ENCODE measurements at places on chromosomes 12 and 14. TPM values are rescaled to one million over a fixed set of nuclear protein-coding genes. Genes with fewer than 3 reads are reported as not detected.

ANKRD52 gene
- 22.9 TPM for total RNA-seq

LUM gene
- total RNA-seq: 0.27 TPM

ACOT4 gene
- total RNA-seq: 1.3 TPM

KRT81 gene
- 2.7 TPM for total RNA-seq

GRCh38 chr12:93173178-93173957 lies 204.4 kb upstream of the NUDT4 start:
- no peak for DNase-seq

DNA sequence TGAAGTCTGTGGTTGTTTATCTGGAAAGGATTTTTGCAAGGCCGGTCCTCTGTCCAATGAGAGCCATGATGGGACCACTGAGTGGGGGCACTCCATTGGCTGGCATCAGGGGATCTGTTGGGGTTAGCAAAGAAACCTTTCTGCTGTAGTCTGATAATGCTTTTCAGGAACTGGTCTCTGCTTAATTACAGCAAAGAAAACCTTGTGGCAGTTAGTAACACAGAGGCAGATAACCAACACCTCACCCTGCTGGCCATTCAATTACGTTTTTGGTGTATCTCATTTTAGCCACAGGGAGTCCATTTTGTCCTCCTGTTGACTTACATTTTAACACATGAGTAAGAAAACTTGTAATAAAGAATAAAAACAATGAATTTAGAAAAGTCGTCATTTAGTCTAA lies 629.3 kb upstream of the MDGA2 start:
- no peak for DNase-seq

- no peak for DNase-seq
Observed at GRCh38 chr12:76962099-76962498, 83.3 kb upstream of the CSRP2 start.

DNA sequence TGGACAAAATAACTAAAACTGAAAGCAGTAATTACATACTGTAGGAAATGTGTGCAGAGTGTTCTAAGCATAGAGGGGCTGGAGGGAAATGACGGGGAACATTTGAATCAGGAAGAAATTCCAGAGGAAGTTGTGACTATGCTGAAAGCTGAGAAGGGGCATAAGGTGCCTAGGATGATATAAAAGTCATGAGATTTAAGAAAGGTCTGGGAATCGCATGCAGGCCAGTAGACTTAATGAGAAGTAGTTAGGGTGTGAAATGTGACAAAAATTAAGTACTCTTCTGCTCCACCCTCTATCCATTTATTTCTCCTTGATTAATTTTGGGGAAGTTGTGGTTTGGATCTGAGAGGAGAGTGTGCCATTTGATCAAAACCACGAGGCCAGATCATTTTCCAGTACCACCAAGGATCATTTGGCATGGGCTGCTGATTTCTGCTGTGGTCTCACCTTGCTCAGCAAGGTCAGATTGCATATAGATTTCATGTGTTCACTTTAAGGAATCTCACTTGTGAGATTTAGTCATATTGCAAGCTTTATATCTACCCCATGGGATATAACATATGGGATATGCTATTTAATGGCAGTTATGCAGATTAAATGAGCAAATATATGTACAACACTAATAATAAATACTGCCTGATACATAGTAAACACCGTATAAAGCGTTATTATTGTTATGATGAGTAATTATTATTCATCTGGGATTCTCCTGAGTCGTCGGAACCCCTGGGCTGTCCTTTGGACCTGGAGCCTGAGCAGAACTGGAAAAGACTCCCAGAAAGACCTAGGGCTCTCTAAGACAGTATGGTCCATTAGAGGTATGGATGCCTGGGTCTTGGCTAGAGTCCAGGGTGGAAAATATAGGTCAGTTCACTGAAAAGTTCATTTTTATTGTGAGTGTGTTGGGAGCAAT lies 72.3 kb downstream of the SRGAP1 start:
- DNase-seq: no peak

DNA sequence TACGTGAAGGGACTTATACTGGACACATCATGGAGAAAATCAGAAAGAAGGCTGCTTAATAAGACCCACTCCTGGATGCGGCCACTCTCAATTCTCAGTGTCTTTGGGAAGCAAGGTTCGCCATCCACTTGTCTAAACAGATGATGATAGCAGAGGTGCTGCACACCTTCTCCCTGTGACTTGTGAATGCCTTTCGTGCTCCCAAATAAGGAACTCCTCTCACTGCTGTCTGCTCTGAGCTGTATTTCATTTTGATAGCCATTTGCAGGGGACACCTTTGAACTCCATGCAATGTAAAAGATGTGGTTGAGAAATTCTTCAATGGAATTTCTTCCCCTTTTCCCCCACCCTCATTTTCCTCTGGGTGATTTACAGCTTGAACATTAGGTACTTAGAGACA lies 11.6 kb downstream of the RMST start:
- DNase-seq: no peak

DNA sequence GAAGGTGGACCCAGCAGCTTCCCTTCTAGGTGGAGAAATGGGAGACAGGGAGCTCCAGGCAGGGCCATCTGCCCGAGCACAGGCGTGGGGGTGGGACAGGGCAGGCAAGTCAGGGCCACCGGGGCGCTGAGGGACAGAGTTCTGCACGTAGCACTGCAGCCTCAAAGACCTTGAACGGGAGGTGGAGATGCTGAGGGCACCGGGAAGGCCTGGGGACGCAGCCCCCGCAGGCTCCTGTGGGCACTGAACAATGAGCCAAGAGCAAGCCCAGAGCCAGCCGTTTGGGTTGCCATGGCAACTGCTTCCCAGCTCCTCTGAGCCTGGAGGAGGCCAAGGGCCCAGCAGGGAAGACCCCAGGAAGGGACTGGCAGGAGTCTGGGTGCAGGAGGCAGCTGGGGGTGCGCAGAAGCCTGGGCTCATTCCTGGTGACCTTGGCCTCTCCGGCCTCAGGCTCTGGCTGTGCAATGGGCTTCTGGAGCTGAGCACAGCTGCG lies 3.4 kb downstream of the LBHD2 start:
- DNase-seq: no peak

GRCh38 chr14:87955501-87955900 lies 37.5 kb downstream of the GALC start:
- no peak for DNase-seq

DNA sequence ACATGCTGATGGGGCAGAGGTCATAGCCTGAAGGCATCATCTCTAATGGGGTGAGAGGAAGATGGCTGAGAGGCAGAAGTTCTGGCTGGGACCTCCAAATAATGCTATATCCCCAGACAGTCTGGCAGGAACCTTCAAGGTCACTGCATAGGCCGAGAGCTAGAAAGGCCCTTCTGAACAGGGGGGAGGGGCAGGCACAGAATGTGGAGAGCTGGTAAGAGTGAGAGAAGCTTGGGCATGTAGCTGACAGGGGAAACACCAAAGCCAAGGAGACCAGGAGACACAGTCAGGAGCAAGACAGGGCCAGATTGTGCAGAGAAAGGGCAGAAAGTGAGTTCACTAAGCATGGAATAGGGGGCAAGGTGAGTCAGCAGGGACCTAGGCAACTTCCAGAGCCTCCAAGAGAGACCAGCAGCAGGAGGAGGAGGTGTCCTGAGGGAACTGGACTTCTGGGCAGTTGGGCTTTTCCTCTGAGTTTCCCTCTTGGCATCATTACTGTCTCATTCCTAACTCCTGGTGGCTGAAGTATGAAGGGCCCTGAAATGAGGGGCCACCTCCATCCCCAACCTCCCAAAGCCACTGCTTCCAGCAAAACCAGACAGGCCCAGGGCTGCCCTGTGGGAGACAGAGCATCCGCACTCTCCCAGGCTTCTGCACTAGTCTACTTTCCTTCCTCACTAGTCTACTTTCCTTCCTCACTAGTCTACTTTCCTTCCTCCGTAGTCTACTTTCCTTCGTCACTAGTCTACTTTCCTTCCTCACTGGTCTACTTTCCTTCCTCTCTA lies 17.1 kb downstream of the ANO2 start:
- no peak for DNase-seq

GRCh38 chr12:89889062-89889461 lies 180.4 kb upstream of the ATP2B1 start:
- DNase-seq: no peak

- no peak for DNase-seq
Observed at GRCh38 chr14:93059917-93060545, 55.7 kb downstream of the ITPK1 start.
